ENCODE measurements at places on chromosomes 1 and 21.

- DNase-seq = no peak
Measured at GRCh38 chr1:228047183-228047466, 35.4 kb upstream of the ARF1 start.

GRCh38 chr1:170369417-170369816 lies 162.5 kb upstream of the GORAB start:
- DNase-seq = no peak

- no peak for DNase-seq
Measured at GRCh38 chr1:88035578-88035977, 648.5 kb upstream of the PKN2 start.

- DNase-seq = no peak
Measured at GRCh38 chr1:236699366-236699765, 13.1 kb downstream of the ACTN2 start.

GRCh38 chr1:66300280-66300971 lies 233.5 kb upstream of the SGIP1 start:
- DNase-seq = no peak

GRCh38 chr21:26461500-26461899 lies 111.6 kb downstream of the CYYR1 start:
- no peak for DNase-seq

DNA sequence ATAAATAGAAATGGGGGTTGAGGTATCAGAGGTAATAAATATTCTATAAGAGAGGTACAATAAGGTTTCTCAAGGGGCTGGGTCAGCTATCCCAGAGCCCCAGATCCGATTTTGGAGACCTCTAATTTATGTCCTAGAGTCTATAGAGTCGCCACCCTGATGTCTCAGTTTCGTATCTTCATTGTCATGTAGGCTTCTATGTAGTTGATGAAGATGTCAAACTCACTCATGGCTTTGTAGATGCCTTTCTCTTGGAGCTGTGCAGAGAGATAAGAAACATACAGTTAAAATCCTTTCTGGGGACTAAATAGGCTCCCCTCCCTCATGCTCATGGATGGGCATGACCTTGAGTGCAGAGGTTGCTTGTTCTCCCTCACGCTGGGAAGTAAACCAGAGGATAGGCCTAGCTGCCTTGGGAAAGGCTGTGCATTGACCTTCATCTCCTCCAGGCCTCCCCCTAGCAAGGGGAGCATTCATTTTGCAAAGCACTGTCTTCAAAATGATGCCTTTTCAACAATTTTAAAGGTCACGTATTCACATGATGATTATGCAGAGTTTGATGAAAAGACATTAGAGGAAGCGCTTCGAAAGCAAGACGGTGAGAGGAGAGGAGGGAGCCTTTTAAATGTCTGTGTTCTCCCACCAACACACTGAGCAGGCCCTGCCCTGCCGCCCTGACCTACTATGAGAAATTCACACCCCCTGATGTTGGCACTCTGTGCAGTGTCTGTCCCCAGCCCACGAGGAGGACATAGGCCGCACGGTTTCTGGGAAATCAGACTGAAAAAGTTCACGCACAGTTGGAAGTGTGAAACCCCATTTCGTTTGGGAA lies 1.9 kb upstream of the IL19 start:
- no peak for DNase-seq

DNA sequence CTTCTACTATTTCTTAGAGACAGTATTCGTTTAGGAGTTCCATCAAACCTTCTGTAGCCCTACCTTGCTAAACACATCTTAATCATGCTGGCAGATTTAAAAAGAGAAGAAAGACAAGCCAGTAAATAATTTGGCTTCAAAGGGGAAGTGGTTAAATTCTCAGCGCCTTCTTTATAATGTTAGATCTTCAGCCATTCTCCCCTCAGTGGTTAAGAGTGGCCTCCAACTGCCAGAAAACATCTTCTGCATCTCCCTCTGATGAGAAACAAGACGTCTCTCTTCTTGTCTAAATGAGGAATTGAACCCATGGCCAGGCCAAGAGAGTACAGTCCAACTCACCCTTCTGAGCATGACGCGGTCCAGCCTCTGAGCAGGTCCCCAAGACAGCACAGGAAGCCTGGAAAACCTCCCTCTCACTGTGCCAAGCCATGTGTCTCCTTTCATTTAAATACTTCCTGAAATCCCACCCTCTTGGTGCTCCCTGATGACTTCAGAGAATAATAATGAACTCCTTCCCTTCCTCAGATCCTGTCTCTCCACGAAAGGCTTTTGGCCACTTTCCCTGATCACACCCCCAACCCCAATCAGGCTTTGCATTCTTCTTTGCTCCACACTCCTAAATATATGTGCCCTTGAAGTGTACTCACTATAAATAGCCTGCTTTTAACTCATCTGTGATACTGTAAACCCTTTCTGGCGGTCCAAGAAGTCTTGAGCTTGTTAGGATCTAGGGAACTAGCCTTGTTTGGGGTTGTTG lies 16.4 kb upstream of the LRRC52 start:
- DNase-seq = no peak

DNA sequence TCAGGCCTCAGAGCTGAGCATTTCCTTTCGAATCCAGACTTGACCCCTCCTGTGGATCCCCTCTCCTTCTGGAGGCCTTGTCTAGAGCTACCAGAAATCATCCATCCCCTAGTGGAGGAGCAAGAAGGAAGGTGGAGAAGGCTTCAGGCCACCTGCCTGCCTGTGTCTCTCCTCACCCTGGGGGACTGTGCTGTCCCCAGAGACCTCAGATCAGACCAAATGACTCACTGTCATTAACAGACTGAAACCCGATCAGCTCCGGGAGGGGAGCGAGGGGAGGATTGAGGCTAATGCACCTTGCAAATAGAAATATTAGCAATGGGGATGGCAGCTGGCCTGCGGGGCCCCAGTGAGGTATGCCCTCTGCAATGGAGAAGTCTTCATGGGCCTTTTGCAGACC lies 2.1 kb downstream of the MYBPH start:
- no peak for DNase-seq

DNA sequence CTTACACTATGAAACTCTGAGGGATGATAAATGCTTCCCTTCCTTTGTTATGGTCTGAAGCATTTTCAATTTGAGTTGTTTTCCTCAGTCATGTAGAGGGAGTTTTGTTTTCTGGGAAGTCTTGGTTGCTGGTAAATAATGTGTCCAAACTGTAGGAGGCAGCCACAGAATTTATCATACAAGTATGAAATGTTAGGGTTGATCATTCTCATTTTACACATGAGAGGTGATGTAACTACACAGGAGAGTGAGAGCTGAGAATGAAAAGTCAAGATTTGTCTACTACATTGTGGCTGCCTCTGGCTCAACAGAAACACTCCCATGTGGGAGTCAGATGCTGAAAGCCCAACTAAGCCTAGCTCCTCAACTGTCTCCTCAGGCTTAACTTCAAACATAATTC lies 182.5 kb upstream of the SGIP1 start:
- no peak for DNase-seq

GRCh38 chr1:4805987-4806386 lies 151.6 kb downstream of the AJAP1 start:
- no peak for DNase-seq

DNA sequence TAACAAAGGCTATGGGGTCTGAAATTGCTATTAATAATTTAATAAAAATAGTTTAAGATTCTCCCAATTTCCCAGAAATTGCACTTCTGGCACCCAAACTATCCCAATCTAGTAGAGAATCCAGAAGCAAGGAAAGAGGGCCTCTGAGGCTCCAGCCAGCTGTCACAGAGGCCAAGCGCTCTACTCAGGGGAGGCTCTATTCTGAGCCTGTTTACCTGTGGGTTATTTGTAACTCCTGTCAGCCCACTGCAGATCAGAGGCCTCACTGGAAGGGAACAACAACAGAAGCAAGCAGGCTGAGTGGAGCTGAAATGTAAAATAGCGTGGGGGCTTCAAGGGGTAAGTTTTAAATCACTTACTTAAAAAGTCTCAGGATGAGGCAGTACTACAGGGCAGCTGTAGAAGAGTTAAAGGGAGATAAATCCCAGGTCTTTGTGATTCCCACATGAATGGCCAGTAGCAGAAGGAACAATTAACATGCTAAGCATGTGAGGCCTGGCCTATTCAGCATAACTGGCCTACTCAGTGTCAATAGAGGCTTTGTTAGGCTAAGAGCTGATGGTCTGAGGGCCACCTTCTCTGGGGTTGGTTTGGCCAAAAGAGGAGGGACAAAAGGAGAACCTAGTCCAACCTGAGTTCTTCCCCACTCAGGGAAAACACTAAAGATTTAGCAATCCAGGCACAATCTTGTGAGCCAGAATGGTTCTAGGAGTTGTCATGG lies 12.8 kb downstream of the ZNF687 start:
- no peak for DNase-seq

GRCh38 chr1:29466258-29466657 lies 229.9 kb downstream of the PTPRU start:
- no peak for DNase-seq

GRCh38 chr1:60063561-60063960 lies 10.0 kb downstream of the C1orf87 start:
- no peak for DNase-seq

GRCh38 chr1:30952098-30952497 lies 43.5 kb upstream of the SDC3 start:
- no peak for DNase-seq

DNA sequence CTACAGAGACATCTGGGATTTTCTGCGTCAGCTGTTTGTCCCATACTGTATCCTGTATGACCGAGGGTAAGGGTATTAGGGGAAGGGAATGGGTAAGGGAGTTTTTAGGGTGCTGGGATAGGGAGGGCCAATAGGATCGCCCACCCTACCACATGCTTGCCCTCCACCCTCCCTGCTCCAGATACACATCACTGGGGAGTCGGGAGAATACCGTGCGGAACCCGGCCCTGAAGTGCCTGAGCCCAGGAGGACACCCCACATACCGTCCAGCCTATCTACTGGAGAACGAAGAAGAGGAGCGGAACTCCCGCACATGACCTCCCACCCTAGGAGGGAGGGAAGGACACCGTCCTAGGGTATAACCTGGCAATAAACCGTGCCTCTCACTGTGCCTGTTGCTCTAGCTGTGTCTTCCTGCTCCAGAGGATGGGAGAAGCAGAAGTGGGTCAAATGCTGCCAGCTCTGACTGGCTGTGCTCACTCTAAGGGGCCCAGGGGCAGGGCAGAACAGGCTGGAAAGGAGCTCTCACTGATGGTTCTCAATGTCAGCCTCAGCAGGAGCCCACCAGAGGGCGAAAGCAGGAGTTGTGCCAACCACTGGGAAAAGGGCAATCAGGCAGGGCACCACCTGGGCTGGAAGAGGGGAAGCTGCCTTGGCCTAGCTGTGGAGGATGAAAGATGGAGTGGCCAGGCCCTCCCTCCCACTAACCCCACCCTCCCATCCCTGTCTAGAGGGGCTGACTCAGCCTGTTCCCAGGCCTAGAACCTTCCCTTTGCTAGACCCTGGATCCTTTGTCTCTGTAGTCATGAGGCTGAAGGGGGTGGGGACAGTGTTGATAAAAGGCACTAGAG lies 440 bp upstream of the LENEP start:
- DNase-seq = no peak
